Left ventricle myocardium superior (tissue), 1 donor: ENCODE measurements at places on chromosomes 6 and 20. TPM values are rescaled to one million over a fixed set of nuclear protein-coding genes. Genes with fewer than 3 reads are reported as not detected.
A peak's percentile ranks its signal among the peaks of the same experiment; 100 is the strongest.

DNA sequence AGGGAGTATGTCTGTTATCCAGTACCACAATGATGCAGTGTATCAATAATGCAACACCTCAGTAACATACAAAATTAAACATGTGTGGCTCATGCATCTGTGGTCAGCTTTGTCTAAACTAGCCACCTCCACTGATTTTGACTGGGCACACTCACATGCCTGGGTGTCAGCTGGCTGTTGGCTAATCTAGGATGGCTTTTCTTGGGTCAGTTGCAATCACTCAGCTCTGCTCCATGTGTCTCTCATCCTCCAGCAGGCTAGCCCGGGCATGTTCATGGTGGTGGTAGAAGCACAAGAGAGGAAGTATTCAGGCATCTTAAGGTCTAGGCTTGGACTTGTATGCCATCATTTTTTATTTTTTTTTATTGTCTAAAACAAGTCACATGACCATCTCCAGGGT is 59.3 kb upstream of the JAG1 start:
- DNase-seq = no peak

DNA sequence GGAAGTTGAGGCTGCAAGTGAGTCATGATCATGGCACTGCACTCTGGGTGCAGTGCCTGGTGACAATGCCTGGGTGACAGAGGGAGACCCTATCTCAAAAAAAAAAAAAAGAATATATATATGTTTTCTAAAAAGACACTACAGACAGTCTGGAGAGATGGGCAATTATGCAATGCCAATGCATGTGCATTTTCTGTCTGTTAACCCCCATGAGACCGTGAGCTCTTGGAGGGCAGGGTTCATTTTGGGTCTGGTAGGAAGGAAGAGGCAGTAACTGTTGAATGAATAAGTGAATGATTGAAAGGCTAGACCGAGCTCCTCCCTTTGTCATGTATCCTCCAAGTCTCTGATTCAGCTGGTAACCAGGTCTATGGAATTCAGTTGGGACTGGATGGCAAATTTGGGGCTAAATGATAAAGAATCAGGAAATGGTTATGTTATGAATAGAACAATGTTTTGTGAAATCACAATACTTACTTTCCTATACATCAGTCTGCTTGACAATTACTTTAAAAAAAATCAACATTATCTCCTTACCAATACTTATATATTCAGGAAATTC is 5.6 kb upstream of the BLCAP start:
- DNase-seq = no peak

- DNase-seq = no peak
Measured at GRCh38 chr6:136445063-136445462, 105.2 kb downstream of the MAP7 start.

GRCh38 chr20:23634985-23635767 is 2.6 kb downstream of the CST3 start:
- DNase-seq = peak; percentile 79

DNA sequence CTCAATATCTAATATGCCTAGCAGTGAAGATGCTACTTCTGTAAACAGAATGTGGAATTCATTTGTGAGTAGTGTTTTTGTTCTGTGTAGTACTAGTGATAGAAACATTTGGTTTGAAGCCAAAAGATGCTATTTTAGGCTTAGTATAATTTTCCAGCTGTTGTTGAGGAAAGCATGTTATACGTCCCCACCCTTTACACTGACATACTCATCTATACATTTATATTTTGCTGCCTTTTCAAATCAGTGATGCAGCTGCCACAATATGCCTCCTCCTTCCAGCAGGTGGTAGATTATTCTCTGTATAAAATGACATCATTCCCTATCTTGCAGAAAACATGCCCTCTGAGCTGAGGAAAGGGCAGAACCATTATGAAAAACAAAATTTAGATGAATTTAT is 1217.6 kb upstream of the GJE1 start:
- no peak for DNase-seq

The MMP24 gene
- 0.45 TPM for total RNA-seq

DNA sequence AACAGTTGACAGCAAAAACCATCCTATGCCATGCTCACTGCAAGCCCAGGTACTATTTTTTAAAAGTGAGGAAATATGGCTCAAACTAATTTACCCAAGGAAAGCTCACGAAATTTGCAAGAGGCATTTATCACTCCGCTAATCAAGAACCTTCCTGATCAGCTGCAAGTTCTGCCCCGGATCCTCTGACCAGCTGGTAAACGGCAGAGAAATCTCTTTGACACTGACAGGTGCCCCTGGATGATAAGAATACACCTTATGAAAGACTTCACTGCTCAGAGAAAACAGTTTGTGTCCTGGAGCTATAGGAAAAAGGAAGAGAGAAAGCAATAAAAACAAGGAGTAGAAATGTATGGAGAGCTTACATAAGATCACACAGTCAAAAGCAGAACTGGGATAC is 6.4 kb downstream of the CNKSR3 start:
- DNase-seq = no peak

- DNase-seq = no peak
Measured at GRCh38 chr20:33103556-33103955, 24.1 kb downstream of the BPIFB4 start.

GRCh38 chr6:170287371-170287876 is 3.5 kb downstream of the DLL1 start:
- no peak for DNase-seq

GRCh38 chr6:134424165-134424797 is 106.4 kb upstream of the SGK1 start:
- DNase-seq = no peak

DNA sequence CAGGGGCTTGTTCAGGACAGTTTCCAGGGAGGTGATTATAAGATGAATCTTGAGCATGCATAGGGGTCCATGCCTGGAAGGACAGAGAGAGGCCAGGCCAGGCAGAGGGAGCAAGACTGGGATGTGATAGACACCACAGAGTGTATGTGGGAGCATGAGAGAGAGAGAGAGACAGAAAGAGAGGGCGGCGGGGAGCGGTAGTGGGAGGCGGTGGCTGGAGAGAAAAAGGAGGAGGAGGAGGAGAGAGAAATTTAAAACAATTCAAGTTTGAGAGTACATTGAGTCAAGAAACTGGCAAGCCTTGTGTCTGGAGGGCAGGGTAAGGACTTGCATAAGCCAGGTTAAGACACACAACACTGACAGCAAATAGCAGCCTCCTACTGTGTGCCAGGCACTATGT is 162.9 kb upstream of the HDAC2 start:
- no peak for DNase-seq

- DNase-seq = no peak
Measured at GRCh38 chr6:25042036-25042521, 106.3 kb upstream of the RIPOR2 start.

The HCRTR2 gene
- not detected for total RNA-seq

GRCh38 chr6:118578617-118579016 is 30.5 kb downstream of the PLN start:
- no peak for DNase-seq

GRCh38 chr6:27280064-27280539 is 32.0 kb downstream of the POM121L2 start:
- DNase-seq = no peak

The MEI4 gene
- 0.32 TPM for total RNA-seq

DNA sequence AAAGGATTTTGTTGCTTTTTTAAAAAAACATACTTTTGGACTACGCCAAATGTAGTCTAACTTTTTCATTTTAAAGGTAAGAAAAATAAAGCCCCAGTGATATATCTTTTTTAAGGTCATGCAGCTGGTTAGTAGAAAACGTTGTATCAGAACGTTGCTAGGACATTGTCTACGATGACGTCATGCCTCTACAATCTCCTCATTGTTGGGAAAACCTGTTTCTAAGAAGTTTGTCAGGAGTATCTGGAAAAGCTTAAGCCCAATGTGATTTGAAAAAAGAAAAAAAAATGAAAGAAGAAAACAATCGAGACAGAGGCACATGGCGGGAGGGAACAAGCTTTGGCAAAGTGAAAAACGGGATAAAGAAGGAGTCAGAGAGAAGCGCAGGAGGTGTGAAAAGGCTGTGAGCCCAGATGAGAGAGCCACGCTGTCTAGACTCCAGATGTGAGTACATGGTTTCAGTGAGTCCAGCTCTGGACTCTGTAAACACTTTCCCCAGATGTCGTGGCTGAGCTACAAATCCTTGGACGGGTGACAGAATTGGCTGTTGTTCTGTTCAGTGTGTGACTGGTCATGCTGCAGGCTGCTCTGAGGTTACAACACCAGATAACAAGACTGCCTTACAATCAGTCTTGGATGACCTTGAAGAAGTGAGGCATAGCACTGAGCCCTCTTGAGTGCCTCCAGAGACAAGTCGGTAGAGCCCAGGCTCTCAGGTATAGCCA is 656.7 kb upstream of the ID4 start:
- peak; percentile 57 for DNase-seq

DNA sequence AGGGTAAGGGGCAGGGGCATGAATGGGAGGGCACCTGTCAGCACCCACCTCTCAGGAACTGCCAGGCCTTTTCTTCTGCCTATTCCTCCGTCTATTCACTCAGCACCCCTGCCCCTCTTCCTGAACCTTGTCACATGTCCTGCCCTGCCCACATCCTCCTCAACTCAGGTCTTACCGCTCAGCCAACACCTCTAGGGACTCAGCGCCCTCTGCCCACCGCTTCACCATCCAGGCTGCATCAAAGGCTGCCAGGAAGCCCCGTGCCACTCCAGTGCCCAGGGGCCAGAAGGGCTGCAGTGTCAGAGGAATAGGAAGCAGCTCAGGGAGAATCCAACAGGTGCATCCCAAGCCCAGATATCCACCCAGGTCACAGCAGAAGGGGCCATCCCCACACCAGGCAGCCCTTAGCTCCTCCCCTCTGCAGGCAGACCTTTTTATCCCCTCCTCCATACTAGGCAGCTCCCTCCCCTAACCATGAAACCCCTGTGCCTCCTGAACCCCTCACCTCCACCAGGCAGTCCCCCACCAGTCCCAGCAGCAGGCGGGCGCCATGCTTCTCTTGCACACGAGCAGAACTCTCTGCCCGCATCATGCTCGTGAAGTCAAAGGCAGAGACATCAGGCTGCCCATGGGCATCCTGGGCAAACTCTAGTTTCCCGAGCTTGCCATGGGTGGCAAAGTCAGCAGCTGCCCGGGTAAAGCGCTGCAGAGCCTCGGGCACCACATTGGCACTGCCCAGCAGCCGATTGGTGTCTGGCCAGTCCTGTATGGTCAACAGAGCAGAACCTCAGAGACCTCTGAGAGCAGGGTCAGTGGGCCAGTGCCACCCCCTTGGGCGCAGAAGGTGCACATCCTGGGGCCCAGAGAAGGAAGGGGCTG is 5.5 kb downstream of the MICAL1 start:
- DNase-seq = no peak

DNA sequence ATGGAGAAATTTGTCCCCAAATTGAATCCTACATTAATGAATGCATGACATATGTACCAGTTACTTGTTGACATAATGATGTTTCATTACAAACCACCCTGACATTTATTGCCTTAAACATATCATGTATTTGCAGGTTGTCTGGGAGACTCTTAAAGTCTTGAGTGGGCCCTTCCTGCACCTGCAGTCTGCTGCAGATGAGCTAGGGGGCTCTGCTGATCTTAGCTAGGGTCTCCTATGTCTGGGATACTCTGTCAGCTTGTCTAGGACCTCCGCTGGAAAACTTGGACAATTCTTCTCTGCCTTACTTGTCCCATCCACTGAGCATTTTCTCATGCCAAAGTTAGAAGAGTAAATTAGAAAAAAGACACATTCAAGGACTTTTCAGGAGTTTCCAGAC is 581.6 kb downstream of the HAO1 start:
- no peak for DNase-seq

The HLA-DQB2 gene
- 3.3 TPM for total RNA-seq

The RRP36 gene
- total RNA-seq = 27.6 TPM

The KHDRBS2 gene
- not detected for total RNA-seq

DNA sequence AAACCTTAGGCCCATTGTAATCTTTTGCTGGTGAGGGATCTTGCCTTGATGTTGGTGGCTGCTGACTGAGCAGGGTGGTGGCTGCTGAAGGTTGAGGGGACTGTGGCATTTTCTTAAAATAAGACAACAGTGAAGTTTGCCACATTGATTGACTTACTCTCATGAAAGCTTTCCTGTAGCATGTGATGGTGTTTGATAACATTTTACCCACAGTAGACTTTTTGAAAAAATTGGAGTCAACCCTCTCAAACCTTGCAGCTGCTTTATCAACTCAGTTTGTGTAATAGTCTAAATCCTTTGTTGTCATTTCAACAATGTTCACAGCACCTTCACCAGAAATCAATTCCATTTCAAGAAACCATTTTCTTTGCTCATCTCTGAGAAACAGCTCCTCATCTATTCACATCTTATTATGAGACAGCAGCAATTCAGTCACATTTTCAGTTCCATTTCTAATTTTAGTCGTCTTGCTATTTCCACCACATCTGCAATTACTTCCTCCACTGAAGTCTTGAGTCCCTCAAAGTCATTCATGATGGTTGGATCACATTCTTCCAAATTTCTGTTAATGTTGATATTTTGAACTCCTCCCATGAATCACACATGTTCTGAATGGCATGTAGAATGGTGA is 37.2 kb downstream of the CST9L start:
- DNase-seq = no peak

GRCh38 chr6:17962436-17963031 is 24.9 kb downstream of the KIF13A start:
- peak; percentile 86 for DNase-seq

DNA sequence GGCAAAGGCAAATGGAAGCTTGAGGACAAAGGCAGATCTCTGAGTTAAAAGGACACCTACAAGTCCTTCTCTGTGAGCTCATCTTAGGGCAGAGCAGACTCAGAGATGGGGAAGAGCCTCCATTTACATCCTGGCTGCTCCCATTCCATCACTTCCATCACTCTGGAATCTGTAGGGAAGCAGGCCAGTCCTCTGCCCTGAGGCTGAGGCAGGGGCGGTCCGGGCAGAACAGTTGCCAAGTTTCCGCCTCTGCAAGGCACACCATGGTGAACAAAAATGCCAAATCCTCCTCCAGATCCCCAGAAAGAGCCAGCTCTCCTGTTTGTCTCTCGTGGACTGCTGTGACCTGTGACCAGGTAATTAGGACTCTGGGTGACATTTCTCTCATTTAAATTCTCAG is 209.6 kb upstream of the SSTR4 start:
- DNase-seq = no peak

- DNase-seq = no peak
Measured at GRCh38 chr6:20791074-20791473, 256.8 kb downstream of the CDKAL1 start.

GRCh38 chr6:148611213-148611612 is 135.6 kb upstream of the UST start:
- peak; percentile 61 for DNase-seq

The SAMD3 gene
- 0.32 TPM for total RNA-seq

- no peak for DNase-seq
Measured at GRCh38 chr6:152298055-152298647, 339.0 kb downstream of the SYNE1 start.

GRCh38 chr6:138682704-138683527 is 90.7 kb upstream of the CCDC28A start:
- peak; percentile 29 for DNase-seq

The EEF1A2 gene
- total RNA-seq = 1,346 TPM

The FLRT3 gene
- 1.0 TPM for total RNA-seq

The MYLK2 gene
- 0.10 TPM for total RNA-seq

The HDDC2 gene
- 92.0 TPM for total RNA-seq
